Epithelial cell of alveolus of lung (primary cell): ENCODE measurements at places on chromosomes 4 and X. TPM values are rescaled to one million over a fixed set of nuclear protein-coding genes. Genes with fewer than 3 reads are reported as not detected.

FAM9B gene
- total RNA-seq: 0.88 TPM in 1 of 2 replicates, not detected in the other

HTN3 gene
- total RNA-seq: not detected in 2 replicates

RIBC1 gene
- 0.65 and 1.4 TPM in 2 replicates for total RNA-seq

YIPF6 gene
- total RNA-seq: 15.6 and 24.6 TPM in 2 replicates

UGT2B11 gene
- total RNA-seq: not detected in 2 replicates

BMPR1B gene
- 1.0 and 3.4 TPM in 2 replicates for total RNA-seq

GAGE1 gene
- not detected in 2 replicates for total RNA-seq

MED12 gene
- 19.0 and 25.6 TPM in 2 replicates for total RNA-seq

VMA21 gene
- total RNA-seq: 36.3 and 42.5 TPM in 2 replicates

SPON2 gene
- total RNA-seq: 194 and 850 TPM in 2 replicates

FAT4 gene
- total RNA-seq: 7.5 and 15.0 TPM in 2 replicates

RRH gene
- total RNA-seq: 0.13 and 0.24 TPM in 2 replicates

AMTN gene
- total RNA-seq: not detected in 2 replicates

DOK7 gene
- 0.13 and 0.32 TPM in 2 replicates for total RNA-seq

GYPE gene
- total RNA-seq: 1.0 and 2.8 TPM in 2 replicates

TENM3 gene
- 23.9 and 24.7 TPM in 2 replicates for total RNA-seq

NDNF gene
- total RNA-seq: 2.6 and 5.1 TPM in 2 replicates

CT83 gene
- total RNA-seq: not detected in 2 replicates

WDR17 gene
- total RNA-seq: 0.52 and 0.64 TPM in 2 replicates

CBR4 gene
- total RNA-seq: 13.6 and 22.0 TPM in 2 replicates

SATL1 gene
- total RNA-seq: not detected in 2 replicates

MSANTD1 gene
- total RNA-seq: 0.48 and 0.52 TPM in 2 replicates

CTAG1B gene
- total RNA-seq: not detected in 2 replicates

ADH1C gene
- 0.13 and 2.2 TPM in 2 replicates for total RNA-seq
